ENCODE measurements at places on chromosomes 7 and 10.

- no peak for DNase-seq
Measured at GRCh38 chr7:121562259-121562658, 166.2 kb upstream of the FAM3C start.

DNA sequence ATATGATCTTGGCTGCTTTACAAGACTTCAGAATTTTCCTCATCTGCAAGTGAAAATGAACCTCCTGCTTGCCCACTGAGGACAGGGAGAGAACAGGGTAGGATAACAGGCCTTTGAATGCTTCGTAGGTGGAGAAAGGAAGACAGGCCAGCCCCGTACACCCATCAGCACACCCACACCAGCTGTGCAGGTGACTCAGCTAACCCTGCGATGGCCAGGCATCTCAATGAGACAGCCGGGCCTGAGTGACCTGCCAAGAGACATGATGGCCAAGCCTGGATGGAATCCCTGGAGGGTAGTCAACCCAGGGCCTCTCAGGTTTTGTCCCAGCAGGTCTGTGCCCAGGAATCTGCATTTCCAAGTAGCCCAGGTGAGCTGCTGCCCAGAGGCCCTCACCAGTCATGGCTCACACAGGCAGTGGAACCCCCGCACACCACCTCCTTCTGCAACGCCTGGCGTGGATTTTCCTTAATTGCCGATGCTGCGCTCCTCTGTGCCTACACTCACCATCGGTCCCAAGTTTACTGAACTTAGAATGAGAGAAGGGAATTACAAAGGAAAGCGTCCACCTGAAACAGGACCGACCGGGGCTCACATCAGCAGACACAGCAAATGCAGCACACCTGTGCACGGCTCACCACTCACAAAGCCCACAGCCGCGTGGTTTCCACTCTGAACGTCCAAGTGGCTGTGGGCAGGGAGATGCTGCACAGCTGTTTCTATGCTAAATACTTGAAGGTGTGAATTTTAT is 163.7 kb downstream of the DIP2C start:
- no peak for DNase-seq

- DNase-seq = no peak
Measured at GRCh38 chr7:38105874-38106483, 72.1 kb upstream of the STARD3NL start.

- no peak for DNase-seq
Measured at GRCh38 chr10:16259726-16260125, 177.1 kb upstream of the PTER start.

- no peak for DNase-seq
Measured at GRCh38 chr7:133513608-133514007, 260.7 kb downstream of the EXOC4 start.

DNA sequence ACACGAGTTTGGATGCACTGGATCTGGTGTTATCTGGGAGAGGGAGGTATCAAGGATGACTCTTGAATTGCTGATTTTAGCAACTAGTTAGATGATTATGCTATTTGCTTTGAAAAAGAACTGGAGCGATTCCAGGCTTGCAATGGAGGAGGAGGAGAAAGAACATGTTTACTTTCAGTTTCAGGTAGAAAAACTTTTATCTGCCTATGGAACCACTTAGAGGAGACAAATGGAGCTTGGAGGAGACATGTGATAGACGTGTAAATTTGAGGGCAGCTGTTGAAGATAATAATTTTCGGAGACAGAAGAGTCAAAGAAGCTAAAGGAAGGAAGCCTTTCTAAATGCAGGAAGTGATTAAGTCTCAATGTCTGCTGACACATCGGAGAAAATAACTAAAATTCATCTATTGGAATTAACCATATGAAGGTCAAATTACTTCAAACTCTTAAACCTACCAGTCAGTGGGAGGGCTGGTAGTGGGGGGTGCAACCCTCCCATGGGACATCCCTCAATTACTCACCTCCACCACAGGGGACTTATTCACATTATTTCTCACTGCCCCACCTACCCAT is 56.4 kb upstream of the GNAI1 start:
- no peak for DNase-seq

GRCh38 chr7:82393076-82393839 is 50.3 kb downstream of the CACNA2D1 start:
- no peak for DNase-seq

GRCh38 chr7:28922624-28923331 is 35.4 kb downstream of the TRIL start:
- no peak for DNase-seq

DNA sequence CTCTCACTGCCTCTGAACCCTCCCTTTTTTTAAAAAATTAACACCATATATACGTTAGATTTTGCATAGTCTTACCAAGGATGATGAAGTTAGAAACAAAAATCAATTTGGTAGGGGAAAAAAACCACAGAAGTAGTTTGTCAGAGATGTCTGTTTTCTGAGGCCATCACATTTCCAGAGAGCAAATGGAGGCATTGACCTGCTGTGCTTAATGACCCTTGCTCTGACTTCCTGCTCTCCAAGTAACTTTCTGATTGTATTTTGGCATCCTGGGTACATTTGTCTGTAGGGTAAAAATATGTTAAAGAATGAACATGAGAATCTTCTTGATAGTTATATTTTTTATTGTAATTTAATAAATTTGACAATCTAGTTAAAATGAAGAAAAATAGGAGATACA is 140.2 kb downstream of the LCOR start:
- no peak for DNase-seq

DNA sequence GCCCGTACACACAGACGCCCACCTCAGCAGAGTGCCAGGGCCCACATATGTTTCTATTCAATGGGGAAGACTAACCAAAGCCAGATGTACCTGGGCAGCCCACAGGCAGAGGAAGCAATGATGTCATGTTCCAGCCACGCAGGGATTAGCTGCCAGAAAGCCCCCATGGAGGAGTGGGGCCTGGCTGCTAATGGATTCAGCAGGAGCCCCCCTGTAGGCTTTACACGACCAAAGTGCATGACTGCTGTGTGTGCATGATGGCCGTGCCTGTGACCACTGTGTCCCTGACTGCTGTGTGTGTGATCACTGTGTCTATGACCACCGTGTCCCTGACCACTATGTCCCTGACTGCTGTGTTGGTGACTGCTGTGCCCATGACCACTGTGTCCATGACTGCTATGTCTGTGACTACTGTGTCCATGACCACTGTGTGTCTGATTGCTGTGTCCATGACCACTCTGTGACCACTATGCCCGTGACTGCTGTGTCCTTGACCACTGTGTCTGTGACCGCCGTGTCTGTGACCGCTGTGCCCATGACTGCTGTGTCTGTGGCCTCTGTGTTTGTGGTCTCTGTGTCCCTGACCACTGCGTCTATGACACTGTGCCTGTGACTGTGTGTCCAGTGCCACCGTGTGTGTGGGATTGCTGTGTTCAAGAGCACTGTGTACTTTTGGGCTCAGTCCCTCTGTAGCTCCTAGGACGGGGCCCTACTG is 409.3 kb downstream of the RPS24 start:
- DNase-seq = no peak

DNA sequence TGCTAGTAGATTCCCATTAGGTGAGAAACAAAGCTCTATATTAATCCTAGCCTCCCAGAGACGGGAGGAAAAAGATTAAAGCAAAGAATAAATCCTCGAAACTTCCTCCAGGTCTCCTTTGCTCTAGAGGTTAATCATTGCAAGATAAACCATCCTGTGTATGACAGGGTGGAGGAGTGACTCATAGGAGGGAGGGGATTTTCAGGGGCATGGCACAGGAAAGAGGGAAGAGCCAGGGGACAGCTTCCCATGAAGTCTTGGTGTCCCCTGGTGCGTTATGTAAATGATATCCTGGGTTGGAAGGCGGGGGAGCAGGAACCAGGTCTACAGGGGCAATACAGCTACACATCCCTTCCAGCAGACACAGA is 780 bp downstream of the CYP3A5 start:
- no peak for DNase-seq

DNA sequence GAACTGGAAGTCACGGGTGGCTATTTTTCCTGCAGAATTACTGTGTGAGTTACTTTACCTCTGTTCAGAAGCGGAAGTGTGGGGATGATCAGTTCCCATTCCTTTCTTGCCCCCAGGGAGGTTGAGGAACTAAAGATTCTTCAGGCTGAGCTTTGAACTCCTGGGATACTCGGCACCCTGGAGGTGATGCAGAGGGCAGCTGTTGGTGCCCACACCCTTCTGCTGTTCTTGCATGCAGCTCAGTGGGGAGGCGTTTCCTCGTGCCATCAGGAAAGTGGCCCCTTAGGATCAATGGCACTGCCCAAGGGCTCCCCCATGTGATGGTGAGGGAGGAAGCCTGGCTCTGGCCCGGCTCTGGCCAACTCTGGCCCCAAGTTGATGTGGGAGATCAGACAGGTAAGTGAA is 44.7 kb upstream of the MXI1 start:
- no peak for DNase-seq

GRCh38 chr10:69842882-69843281 is 41.2 kb downstream of the COL13A1 start:
- no peak for DNase-seq

DNA sequence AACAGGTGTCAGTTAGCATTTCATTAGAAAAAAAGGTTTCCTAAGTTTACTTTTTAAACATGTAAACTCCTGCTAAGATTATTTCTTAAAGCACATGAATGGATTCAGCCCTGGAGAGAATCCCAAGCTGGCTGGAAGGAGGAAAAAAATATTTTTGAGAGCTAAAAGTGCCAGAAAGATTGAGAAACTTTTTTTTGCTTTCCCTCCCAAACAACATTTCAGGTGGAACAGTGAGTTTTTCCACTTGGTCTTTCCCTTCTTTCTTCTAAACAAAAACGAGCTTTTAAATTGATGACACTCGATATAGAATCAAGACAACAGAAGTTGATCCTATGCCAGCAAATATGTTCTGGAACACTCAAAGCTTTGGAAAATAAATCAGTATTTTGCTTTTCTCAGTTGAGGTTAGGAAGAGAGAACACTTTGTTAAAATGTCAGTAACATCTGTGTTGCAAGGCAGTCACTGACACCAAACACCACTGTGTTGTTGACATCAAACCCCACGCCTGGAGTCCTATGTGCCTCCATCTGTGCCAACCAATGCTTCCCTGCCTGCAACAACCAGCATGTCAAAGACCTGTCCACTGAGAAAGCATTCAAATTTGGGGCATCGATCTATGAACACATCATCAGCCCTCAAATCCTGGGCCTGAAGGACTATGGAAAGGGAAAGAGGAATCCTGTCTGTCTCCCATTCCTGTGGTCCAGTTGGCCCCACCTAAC is 22.9 kb upstream of the INSIG1 start:
- DNase-seq = no peak
